IPS DF 6.9 (cell line): ENCODE measurements at places on chromosomes 5 and 9.

GRCh38 chr5:191949-192690 lies 825 bp downstream of the LRRC14B start:
- no peak overlapping the region for H3K27ac ChIP-seq
- no peaks in the 10 kb centered on the region for H3K27me3 ChIP-seq
- no peak overlapping the region for H3K4me3 ChIP-seq
- peaks cover 3% of the 10 kb centered on the region for H3K4me1 ChIP-seq
- H3K36me3 ChIP-seq, result no peaks in the 10 kb centered on the region
- DNase-seq, result no peak

- no peak for DNase-seq
- H3K27ac ChIP-seq, result no peak overlapping the region
- H3K4me3 ChIP-seq, result no peak overlapping the region
- H3K4me1 ChIP-seq, result no peaks in the 10 kb centered on the region
- H3K27me3 ChIP-seq, result no peaks in the 10 kb centered on the region
- H3K36me3 ChIP-seq, result peaks cover 6% of the 10 kb centered on the region; the same call in 1 of the 2 replicates
These were observed 63.0 kb downstream of the KCNV2 start for GRCh38 chr9:2780326-2780725.

- H3K36me3 ChIP-seq, result no peaks in the 10 kb centered on the region
- H3K27me3 ChIP-seq, result 0 out of 2 replicates have a peak, but pooled peaks cover 2% of the 10 kb centered on the region
- no peak for DNase-seq
- no peaks in the 10 kb centered on the region for H3K4me1 ChIP-seq
These were observed 89.6 kb upstream of the DMRTA1 start for GRCh38 chr9:22356985-22357384.

GRCh38 chr5:8997542-8998070 lies 548.3 kb downstream of the SEMA5A start:
- no peaks in the 10 kb centered on the region for H3K36me3 ChIP-seq
- no peak overlapping the region for H3K4me3 ChIP-seq
- no peak overlapping the region for H3K27ac ChIP-seq
- DNase-seq, result no peak
- no peaks in the 10 kb centered on the region for H3K27me3 ChIP-seq

- DNase-seq, result no peak
- peaks cover 9% of the 10 kb centered on the region; the same call in 1 of the 2 replicates for H3K36me3 ChIP-seq
- no peak overlapping the region for H3K4me3 ChIP-seq
- no peaks in the 10 kb centered on the region for H3K4me1 ChIP-seq
These were observed 5.3 kb downstream of the NFX1 start for GRCh38 chr9:33295571-33295970.

GRCh38 chr5:98605426-98605825 lies 168.0 kb upstream of the RGMB start:
- no peaks in the 10 kb centered on the region for H3K27me3 ChIP-seq
- H3K36me3 ChIP-seq, result no peaks in the 10 kb centered on the region
- H3K27ac ChIP-seq, result no peak overlapping the region
- no peaks in the 10 kb centered on the region for H3K4me1 ChIP-seq
- DNase-seq, result no peak

- no peaks in the 10 kb centered on the region for H3K27me3 ChIP-seq
- DNase-seq, result no peak
- no peak overlapping the region for H3K4me3 ChIP-seq
- no peaks in the 10 kb centered on the region for H3K36me3 ChIP-seq
- H3K27ac ChIP-seq, result no peak overlapping the region
These were observed 165.7 kb downstream of the KCTD16 start for GRCh38 chr5:144336191-144336961.

DNA sequence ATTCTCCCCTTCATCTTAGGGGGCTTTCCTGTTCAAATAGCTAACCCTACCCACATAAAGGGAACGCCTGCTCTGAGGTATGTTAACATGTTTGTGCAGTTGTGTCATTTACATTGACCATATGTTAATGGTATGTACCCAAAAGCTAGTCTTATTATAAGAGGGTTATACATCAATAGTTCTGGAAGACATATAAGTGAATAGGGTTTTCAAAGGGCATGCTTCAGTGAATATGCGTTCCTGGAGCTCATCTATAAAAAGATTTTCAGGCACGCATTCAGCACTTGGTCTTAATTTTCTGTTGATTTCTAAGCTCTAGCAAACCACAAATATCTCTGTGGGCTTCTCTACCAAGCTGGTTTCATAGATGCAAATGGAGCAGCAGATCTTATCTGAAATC lies 766.1 kb downstream of the IRX1 start:
- H3K4me1 ChIP-seq, result no peaks in the 10 kb centered on the region
- H3K27ac ChIP-seq, result no peak overlapping the region
- no peak overlapping the region for H3K4me3 ChIP-seq
- no peaks in the 10 kb centered on the region for H3K27me3 ChIP-seq

DNA sequence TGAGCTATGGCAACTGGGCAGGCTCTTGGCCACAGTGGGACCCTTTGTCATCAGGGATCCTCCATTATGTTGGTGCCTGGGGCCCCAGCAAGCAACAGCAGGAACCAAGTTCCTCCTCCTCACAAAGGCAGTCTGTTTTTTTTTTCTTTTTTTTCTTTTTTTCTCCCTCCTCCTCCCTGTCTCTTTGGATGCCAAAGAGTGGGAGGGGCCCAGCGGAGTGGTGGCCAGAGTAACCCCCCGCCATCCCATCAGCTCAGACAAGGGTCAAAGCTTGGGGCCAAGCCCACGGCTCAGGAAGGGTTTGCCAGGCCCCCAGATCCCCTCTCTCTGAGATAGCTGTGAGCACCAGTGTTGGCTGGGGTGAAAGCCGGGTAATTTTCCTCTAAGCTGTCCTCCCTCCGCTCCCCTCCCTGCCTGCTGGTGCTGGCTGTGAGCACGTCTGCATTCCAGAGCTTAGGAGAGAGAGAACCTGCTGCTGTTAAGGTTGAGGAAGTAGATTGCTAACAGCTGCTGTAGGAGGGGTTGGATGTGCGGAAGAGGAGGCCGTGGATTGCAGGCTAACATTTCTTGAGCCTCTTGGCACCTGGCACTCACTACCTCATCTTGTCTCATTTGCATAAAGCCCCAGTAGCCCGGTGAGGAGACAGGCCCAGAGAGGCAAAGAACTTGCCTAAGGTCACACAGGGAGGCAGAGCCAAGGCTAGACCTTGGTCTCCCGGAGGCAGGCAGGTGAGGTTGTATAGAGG lies 21.2 kb downstream of the GSN start:
- peaks cover 11% of the 10 kb centered on the region for H3K4me1 ChIP-seq

DNA sequence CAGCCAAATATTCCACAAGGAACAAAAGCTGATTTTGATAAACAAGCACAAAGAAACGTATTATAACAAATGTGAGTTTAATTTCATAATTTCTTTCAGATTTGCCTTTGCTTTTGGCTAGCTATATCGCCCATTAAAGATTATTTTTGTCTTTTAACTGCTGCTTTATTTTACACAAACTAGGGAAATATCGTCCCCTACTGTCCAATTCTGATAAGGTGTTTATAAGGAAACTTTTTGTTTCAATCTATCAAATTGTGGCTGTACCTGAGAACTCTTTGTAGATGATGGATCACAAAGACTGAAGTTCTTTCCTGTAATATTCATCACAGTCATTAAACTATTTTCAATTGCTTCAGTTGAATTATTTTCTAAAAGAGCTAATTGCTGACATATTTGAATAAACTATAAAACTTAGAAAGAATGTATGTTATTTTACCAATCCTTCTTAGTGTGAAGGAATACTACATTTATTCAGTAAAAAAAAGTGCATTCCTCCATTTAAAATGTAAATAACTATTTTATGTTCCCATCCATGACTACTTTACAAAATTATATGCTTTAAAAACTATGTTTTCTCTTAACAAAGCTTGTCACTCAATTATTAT lies 431.3 kb upstream of the ITGA1 start:
- H3K4me1 ChIP-seq, result no peaks in the 10 kb centered on the region
- no peak for DNase-seq
- no peaks in the 10 kb centered on the region for H3K36me3 ChIP-seq
- H3K27ac ChIP-seq, result no peak overlapping the region

GRCh38 chr5:128100860-128101557 lies 17.4 kb downstream of the SLC12A2 start:
- H3K27ac ChIP-seq, result no peak overlapping the region
- no peaks in the 10 kb centered on the region for H3K36me3 ChIP-seq
- no peaks in the 10 kb centered on the region for H3K27me3 ChIP-seq
- H3K4me1 ChIP-seq, result no peaks in the 10 kb centered on the region

DNA sequence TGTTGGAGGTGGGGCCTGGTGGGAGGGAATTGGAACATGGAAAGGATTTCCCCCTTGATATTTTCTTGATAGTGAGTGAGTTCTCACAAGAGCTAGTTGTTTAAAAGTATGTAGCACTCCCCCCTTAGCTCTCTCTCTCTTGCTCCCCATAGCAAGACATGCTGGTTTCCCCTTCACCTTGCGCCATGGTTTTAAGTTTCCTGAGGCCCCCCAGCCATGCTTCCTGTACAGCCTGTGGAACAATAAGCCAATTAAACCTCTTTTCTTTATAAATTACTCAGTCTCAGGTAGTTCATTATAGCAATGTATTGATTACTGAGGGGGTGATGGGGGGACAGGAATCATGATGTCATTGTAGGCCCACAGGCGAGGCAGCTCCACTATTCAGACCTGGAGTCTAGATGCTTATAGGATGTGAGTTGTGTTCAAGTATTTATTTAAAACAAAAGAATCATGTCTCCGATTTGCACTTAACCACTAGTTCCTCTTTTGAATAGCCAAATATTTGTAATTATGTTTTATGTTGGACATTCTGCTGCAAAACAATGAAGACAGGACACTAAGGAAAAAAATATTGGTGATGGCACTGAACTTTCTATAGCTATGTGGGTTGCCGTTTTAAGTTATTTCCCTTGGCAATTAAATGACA lies 156.6 kb downstream of the TMEM38B start:
- no peaks in the 10 kb centered on the region for H3K4me1 ChIP-seq
- no peaks in the 10 kb centered on the region for H3K27me3 ChIP-seq
- DNase-seq, result no peak
- H3K4me3 ChIP-seq, result no peak overlapping the region
- H3K36me3 ChIP-seq, result no peaks in the 10 kb centered on the region
- H3K27ac ChIP-seq, result no peak overlapping the region

DNA sequence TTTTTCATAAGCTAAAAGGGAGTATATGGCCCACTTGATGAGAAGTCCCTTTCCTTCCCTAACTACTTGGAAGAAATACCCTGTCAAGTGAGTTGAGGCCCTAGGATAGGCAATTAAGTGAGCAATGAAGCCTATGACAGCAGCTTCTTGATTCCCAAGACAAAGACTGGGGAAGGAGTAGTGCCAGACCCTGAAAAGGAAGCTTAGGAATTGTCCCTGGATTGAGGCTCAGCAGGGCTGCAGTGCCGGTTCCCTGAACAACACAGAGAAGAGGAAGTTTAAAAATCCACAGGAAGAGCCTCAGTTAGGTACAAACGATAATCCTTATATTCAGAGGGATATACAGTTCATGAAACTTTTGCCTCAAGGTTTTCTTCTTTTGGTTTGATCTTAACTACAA lies 61.8 kb upstream of the RAD23B start:
- no peak for DNase-seq
- peaks cover 2% of the 10 kb centered on the region; the same call in 1 of the 2 replicates for H3K27me3 ChIP-seq
- no peak overlapping the region for H3K27ac ChIP-seq
- no peaks in the 10 kb centered on the region for H3K36me3 ChIP-seq

DNA sequence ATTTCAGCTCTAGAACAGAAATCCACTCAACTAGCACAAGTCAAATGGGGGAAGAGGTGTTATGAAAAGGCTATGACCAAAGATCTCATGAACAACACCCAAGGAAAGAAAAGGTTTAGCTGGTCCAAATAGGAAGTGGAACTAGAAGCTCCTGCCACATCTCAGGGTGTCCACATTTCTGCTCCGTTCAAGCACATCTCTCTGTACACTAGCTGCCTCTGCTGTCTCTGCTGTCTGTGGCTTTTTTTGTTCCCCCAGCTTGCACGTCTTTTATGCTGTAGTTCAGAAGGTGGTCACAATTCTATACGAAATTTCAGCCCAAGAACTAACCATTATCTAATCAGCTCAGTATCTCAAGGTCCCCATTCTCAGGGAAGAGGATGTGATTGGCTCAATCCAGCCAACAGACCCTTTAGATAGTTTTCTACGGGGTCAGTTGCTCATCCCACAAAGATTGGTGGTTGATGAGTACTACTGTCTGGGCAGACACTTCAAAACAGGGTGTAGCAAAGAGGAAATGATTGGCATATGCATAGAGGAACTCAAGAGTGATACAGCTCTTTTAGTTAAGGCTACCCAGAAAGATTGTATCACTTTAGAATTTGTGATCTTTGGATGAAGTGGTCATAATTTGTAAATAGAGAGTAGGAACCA lies 44.0 kb downstream of the FANCC start:
- no peaks in the 10 kb centered on the region for H3K36me3 ChIP-seq
- H3K4me3 ChIP-seq, result no peak overlapping the region
- no peak overlapping the region for H3K27ac ChIP-seq
- no peaks in the 10 kb centered on the region for H3K27me3 ChIP-seq
- no peaks in the 10 kb centered on the region for H3K4me1 ChIP-seq
- DNase-seq, result no peak

GRCh38 chr5:174110310-174110709 lies 64.8 kb downstream of the NSG2 start:
- peaks cover 3% of the 10 kb centered on the region for H3K4me1 ChIP-seq
- H3K27ac ChIP-seq, result no peak overlapping the region
- no peak for DNase-seq
- H3K27me3 ChIP-seq, result no peaks in the 10 kb centered on the region

- no peaks in the 10 kb centered on the region for H3K4me1 ChIP-seq
- no peak overlapping the region for H3K4me3 ChIP-seq
- H3K36me3 ChIP-seq, result no peaks in the 10 kb centered on the region
- no peak overlapping the region for H3K27ac ChIP-seq
- no peaks in the 10 kb centered on the region for H3K27me3 ChIP-seq
These were observed 28.6 kb upstream of the SLCO4C1 start for GRCh38 chr5:102324714-102325113.

DNA sequence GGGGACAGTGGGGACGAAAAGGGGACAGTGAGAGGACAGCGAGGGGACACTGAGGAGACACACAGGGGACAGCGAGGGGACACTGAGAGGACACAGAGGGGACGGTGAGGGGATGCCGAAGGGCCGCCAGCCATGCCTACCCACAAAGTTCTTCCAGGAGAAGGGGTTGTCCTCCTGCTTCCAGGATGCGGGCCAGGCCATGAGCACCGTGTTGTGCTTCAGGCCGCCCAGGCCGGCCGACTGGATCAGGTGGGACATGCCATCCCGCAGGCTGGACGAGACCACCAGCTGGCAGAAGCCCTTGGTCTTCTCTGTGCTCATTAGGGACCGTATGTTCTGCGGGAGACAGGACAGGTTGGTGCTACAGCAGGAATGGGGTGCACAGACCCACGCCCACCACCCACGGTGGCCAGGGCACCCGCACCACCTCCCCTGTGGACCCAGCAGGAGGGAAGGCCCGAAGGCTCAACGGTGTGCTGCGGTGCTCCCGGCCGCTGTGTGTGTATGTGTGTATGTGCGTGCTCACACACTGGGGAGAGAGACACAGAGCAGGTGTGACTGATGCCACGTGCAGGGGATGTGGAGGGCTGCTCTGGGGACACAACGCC lies 46.6 kb downstream of the SLC12A7 start:
- no peak overlapping the region for H3K27ac ChIP-seq
- H3K27me3 ChIP-seq, result no peaks in the 10 kb centered on the region
- H3K4me3 ChIP-seq, result no peak overlapping the region

GRCh38 chr5:149485655-149486615 lies 65.3 kb downstream of the CSNK1A1 start:
- H3K4me3 ChIP-seq, result no peak overlapping the region
- H3K36me3 ChIP-seq, result no peaks in the 10 kb centered on the region
- H3K4me1 ChIP-seq, result no peaks in the 10 kb centered on the region
- no peak for DNase-seq
- no peak overlapping the region for H3K27ac ChIP-seq
